ENCODE measurements at places on chromosomes 4 and X. TPM values are rescaled to one million over a fixed set of nuclear protein-coding genes. Genes with fewer than 3 reads are reported as not detected.

DNA sequence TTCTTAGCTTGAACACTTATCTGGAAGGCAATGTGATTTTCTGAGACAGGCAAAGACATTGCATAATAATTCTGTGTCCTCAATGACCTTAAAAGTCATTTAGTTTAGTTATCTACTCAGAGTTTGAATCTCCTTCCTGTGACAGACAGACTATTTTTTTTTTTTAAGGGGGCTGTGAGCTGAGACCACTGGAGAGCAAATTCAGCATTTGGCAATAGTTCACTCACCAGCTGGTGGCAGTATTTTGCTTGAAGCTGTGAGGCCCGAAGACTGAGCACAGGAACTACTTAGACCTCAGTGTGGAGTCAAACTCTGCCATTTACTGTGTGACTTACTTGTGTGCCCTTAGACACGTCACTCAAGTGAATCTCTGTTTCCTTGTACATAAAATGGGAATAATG is 22.9 kb upstream of the CPE start:
- DNase-seq, result peak; percentile 51

GRCh38 chr4:140800666-140801065 is 44.5 kb upstream of the TBC1D9 start:
- no peak for DNase-seq

DNA sequence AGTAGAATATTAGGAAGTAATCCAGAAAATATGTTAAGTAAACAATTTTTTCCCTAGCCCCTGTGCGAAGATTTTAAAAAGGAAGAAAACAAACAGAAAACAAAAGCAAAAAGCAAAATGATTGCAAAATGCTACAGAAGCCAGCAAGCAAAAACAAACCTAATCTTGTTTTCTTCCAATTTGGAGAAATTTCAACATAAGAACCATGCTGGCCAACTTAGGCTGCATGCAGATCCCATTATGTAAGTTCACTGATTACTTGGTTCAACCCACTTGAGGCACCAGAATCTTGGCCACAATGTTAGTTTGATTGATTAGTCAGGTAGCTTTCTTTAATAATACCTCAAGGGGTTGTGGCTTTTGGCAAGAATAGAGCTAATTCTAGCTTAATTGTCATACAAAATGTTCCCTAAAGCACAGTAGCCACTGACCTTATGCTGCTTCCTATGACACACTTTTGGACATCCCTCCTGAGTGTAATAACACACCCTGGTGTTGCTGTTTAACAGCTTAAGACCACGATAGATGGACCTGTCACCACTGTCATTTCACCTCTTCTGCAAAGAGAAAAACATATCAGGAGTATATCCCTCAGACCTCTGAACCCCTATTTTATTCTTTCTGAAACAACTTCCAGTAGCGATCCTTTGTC is 2342.1 kb downstream of the PCDH7 start:
- no peak for DNase-seq

DNA sequence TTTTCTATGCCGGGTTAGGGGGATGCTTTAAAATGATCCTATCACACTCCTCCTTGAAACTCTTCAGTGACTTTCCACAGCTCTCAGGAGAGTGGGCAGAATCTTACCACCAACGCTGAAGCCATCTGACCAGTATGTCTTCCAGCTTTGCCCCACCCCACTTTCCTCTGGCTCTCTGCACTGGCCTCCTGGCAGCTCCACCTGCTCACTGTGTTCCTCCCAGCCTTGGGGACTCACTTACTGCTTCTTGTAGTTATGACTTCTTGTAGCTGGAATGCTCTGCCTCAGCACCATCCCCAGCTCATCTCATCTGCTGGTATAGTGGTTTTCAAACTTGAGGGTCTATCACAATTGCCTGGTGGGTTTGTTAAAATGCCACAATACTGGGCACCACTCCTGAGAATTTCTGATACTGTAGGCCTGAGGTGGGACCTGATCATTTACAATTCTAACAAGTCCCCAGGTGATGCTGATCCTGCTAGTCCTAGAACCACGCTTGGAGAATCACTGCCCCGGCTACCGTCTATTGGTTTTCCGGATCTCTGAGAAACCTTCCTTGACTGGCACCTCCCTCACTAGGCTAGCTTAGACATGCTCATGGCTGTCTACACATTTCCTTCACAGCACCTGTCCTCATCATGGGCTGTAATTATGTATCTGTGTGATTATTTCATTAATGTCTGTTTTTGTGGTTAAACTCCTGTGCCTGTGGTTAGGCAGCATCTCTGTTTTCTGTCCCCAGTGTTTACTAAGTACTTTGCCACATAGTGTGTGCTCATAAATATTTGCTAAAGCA is 152.2 kb downstream of the MGST2 start:
- no peak for DNase-seq

- peak; percentile 55 for DNase-seq
Measured at GRCh38 chrX:47751670-47752069, 85.0 kb upstream of the ZNF81 start.

GRCh38 chrX:52577464-52578173 is 60.8 kb upstream of the XAGE1B start:
- DNase-seq, result no peak

DNA sequence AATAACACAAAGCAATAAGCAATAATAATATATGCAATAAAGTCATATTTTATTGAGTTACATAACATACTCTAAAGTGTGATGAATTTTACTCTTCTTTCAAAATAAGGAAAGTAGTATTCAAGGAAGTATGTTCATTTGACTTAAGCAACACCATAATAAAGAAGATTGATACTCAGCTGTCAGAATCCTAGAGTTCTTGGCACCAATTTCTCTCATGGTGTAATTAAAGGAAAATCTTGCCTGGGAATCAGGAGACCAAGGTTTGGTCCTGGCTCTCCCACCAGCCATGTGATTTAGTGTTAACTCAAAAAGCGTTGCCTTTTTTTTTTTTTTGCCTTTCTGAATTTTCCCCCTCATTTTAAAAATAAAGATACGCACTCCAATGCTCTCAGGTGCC is 17.1 kb downstream of the MYOZ2 start:
- no peak for DNase-seq

NOCT gene
- 21.5 TPM for total RNA-seq

DNA sequence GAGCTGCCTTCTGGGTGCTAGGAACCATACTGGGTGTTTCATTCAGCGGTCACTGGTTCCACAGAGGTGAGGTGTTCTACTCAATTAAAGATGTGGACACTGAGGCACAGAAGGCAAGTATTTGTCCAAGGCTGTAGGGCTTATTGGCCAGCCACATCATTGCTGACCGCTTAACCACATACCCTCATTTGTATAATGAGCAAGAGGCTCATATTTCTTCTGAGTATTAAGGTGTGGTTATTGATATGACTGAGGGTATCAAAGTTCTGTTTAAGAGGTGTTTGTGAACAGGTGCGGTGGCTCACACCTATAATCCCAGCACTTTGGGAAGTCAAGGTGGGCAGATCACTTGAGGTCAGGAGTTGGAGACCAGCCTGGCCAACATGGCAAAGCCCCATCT is 14.3 kb downstream of the RNF4 start:
- no peak for DNase-seq

- DNase-seq, result no peak
Measured at GRCh38 chr4:173217727-173218126, 49.1 kb downstream of the GALNT7 start.

DNA sequence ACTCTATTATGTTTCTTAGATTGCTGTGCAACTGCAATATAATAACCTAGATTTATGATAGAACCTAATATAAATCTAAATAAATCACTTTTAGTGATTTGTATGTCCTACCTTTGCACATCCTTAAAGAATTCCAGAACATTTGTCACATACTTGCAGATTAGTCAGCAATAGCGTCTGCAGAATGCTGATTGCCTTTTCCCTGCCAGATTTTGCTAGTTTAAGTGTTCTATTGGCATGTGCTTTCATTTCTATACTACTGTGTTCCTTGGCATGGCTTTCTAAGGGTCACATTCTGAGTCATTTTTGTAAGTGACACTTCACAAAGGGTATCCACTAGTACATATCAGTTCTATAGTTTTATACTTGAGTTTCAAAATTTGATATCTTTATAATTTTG is 303.1 kb upstream of the GIMD1 start:
- DNase-seq, result no peak

DNA sequence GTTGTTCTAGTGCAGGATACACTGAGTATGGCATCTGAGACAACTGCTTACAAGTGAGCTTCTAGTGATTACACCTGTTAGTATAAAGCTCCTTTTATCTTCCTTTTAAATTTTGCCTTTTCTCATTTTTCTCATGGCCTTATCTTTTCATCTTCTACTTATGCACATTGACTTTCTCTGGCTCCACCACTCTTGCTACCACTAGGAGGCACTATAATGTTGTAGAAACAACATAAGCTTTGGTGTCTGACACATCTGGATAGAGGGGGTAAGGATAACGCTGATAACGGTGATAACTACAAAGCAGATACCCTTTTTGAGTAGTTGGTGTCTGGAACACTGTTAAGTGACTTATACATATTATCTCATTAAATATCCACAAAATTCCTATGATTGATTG is 187.4 kb upstream of the TEX13C start:
- peak; percentile 1 for DNase-seq

DNA sequence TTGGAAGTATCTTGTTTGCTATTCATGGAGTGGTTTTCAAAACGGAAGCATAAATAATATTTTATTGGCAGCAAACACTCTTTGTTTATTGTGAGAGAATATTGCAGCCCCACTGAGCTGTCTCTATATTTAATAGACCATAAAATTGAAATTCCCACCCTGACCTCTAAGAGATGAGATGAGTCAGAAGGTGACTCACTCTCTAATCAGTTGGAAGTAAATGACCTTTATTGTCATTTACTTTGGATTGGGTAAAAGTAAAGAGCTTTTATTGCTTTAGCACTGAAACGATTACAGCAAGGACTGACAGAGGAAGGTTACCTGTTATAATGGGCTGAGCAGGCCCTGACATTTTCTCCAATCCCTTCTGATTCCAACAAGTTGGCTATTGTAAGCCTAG is 55.0 kb downstream of the SYTL5 start:
- DNase-seq, result no peak

SSX3 gene
- not detected for total RNA-seq

NHSL2 gene
- 0.88 TPM for total RNA-seq

DNA sequence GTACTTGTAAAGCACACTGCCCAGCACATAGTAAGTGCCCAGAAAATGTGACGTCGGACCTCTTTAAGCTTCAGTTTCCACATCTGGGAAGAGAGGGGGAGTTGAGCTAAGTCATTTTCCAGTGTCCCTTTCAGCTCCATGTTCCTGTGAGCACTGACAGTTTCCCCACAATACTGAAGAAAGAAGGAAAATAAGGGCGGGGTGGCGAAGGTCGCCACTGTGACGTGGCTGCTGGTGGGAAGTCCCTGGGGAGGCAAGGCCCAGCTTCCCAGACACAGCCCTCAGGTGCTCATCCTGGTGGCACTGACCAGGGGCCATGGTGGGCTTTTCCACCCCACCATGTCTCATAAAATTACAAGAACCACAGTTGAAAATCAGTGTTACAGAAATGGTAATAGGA is 121.8 kb downstream of the PTTG2 start:
- DNase-seq, result no peak

PPP2R2C gene
- not detected for total RNA-seq

DNA sequence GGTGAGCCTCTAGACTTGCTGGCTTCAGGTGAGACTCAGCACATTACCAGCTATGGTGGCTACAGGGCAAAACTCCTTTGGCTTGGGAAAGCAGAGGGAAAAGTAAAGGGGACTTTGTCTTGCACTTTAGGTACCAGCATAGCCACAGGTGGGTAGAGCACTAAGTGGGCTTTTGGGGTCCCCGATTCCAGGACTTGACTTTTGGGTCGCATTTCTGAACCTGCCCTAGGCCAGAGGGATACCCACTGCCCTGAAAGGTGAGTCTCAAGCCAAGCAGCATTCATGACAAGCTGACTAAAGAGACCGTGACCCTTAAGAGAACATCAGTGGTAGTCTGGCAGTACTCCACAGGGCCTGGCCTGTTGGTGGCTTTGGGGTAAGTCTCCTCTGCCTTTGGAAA is 224.8 kb downstream of the CFAP299 start:
- DNase-seq, result no peak

DNA sequence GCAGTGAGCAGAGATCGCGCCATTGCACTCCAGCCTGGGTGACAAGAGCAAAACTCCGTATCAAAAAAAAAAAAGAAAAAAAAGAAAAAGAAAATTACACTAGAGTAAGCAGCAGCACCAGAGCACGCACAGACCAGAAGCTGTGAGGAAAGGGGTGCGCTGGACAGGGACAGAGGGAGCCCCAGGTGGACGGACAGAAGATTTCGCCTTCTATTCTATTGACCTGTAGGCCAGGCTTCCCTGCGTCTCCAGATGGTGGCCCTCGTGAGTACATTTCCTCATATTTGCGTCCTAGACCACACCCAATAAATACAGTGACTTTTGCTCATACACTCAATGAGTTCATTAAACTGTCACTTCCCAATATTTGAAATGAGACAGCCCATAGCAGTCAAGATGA is 19.1 kb downstream of the MTNR1A start:
- DNase-seq, result no peak

- no peak for DNase-seq
Measured at GRCh38 chrX:154000051-154000450, 19.7 kb downstream of the IRAK1 start.

DNA sequence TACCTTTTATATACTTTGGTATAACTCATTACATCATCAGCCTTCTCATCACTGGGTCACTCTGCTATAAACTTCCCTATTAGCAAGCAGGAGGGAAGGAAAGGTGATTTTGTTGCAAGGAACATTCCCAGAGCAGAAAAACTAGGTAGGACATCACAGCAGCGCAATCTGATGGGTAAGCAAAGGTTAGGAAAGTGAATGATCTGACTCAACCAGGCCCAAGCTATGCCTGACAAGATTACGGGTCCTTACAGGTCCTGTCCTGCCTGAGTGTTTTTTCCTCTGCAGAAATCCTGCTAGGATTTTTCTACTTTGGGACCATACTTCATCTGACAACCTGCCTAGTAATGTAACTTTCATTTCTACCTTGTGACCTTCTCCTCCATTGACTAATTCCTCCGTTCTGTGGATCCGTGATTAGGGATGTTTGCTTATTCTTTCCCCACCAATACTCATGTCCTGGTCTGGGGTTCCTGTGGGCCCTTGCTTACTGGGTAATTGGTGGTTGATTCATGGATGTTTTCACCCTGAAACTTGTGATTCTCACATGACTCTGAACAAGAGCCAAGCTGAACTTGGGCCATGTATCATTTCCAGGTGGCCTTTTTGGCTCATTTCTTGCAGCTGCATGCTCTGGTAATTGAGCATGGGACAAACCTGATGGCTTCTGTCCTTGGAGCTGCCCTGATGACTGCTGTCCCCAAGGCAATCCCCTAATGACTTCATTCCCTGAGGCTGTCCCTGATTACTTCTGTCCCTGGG is 111.9 kb upstream of the KIT start:
- DNase-seq, result no peak

DNA sequence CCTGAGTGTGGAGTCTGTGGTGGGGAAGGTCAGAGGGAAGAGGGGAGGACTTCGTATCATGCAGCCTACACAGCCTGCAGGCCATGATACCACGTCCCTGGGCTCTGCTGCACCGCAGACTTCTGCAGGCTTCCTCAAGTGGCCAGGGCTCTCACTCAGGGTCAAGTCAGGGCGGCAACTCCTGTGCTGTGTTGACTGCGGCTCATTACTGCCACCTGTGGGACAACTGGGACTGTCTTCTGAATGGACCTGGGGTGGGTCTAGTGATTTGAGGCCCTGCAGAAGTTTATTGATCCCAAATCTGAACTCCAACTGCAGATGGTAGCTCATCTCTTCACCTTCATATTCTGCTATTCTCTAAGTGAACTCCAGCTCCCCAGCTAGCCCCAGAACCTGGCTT is 167.1 kb downstream of the NSUN7 start:
- peak; percentile 75 for DNase-seq

- no peak for DNase-seq
Measured at GRCh38 chr4:154366956-154367355, 124.6 kb downstream of the DCHS2 start.

GRCh38 chr4:5788144-5788543 is 77.1 kb downstream of the EVC start:
- no peak for DNase-seq
